ENCODE measurements at places on chromosomes 7 and 10. TPM values are rescaled to one million over a fixed set of nuclear protein-coding genes. Genes with fewer than 3 reads are reported as not detected.

The DDX21 gene
- 26.4 TPM for total RNA-seq

DNA sequence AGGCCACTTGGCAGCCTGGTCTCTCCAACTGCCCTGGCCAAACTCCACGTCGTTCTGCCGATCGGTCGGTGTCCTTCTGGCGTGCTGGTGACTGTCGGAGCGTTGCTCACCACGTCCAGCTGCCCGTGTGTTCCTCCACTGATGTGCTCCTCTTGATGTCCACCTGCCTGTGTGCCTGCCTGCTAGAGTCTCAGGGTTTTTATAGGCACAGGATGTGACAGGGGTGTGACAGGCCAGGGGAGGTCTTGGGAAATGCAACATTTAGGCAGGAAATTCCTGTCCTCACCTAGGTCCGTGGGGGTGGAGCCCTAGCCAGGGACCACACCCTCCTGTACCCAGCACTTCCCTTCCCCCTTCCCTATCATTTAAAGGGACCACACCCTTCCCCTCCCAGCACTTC, 25.2 kb upstream of the CFAP46 start:
- no peak for DNase-seq

GRCh38 chr7:2824678-2825461, 19.2 kb downstream of the GNA12 start:
- no peak for DNase-seq

GRCh38 chr7:1900847-1901246, 230.8 kb downstream of the ELFN1 start:
- DNase-seq = no peak

GRCh38 chr10:128870830-128871597, 596.0 kb upstream of the MGMT start:
- DNase-seq = no peak

GRCh38 chr7:149598721-149599308, 101.2 kb upstream of the ZNF746 start:
- no peak for DNase-seq

DNA sequence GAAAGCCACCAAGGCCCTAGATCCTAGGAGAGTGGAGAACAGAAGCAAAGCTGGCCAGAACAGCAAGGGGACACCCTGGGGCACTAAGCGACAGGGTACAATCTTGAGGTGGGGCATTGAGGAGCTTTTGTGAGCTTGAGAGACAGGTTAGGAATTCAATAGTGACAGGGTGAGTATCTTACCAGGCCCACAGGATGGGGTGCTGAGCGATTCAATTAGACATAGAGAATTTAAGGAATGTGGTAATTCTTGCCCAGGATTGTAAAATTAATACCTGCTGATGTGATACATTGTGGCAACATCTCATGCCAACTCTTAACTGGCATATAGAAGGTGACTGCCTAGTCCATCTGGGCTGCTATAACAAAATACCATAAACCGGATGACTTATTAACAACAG, 14.0 kb downstream of the RBP3 start:
- DNase-seq = no peak

DNA sequence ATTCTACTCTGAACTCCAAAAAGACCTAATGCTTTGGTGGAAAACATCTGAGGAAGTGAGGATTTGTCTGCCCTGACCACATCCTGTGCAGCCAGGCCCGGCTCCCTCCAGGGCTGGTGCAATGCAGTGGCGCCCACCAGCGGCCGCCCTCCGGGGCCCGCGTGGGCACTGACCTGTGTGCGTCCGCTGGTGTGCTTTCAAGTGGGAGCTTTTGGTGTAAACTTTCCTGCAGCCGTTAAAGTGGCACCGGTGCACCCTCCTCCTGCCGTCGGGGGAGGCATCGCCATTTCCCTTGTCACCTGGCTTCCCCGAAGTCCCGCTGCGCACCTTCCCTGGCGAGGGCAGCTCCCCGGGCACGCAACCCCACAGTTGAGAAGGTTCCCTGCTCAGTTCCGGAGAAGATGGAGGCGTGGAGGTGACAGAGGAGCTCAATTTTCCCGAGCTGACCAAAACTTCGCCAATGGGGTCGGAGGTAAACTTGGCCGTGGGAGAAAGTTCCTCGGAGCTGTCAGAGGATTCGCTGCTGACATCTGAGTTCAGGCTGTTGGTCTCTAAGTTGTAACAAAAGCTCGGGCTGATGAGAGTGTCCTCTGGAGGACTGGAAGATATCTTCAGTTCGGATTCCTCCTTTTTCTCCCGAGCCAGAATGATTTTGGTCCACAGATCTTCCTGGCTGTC, 3.4 kb downstream of the KLF6 start:
- DNase-seq = peak; percentile 62

The CALML5 gene
- not detected for total RNA-seq

The CDHR1 gene
- not detected for total RNA-seq

The PDCD11 gene
- total RNA-seq = 17.3 TPM

- no peak for DNase-seq
Measured at GRCh38 chr7:79475455-79475854, 22.0 kb upstream of the MAGI2 start.

DNA sequence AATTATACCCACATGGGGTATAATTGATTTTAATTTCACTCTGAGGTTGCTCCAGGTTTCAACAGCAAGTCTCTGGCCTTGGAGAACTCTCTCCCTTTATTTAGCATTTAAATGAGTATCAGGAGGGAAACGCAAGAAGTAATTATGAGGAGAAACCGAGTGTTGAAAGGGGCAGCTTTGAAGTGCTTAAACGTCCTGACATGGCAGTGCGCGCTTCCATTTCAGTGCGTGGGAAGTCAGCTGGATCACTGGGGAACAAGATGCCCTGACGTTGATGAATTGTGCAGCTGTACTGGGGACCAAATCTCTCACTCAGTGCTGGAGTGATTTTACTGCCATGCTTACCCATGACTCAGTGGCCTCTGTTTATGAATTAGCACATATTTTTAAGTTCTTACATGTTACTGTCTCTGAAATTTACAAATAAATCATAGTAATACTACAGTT, 106.0 kb upstream of the PRR15 start:
- DNase-seq = no peak

The TFEC gene
- not detected for total RNA-seq

- DNase-seq = no peak
Measured at GRCh38 chr10:129888784-129889616, 75.1 kb downstream of the EBF3 start.

GRCh38 chr7:135845415-135846075, 96.9 kb upstream of the FAM180A start:
- DNase-seq = no peak

- DNase-seq = no peak
Measured at GRCh38 chr10:109886037-109886780, 37.1 kb downstream of the XPNPEP1 start.

GRCh38 chr7:157656195-157656769, 319.5 kb downstream of the DNAJB6 start:
- DNase-seq = no peak

- DNase-seq = no peak
Measured at GRCh38 chr7:26180792-26181198, 19.8 kb downstream of the HNRNPA2B1 start.

The CLDN4 gene
- 414 TPM for total RNA-seq

The CALML3 gene
- not detected for total RNA-seq

DNA sequence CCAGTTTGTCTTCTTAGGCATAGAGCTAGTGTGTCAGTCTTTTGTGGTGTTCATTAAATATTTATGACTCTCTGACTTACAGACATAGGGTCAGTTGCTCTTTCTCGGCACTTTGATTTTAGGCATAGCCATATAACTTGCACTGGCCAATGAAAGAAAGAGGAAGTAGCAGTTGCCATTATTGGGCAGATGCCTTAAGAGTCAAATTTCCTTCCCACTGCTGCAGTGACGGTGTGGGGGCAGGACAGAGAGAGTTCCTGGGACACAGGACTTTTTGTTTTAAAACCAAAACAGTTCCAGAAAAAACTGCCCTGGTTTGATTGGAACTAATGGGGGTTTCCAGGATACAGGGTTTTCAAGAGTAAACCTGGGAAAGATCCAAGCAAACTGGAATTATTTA, 60.2 kb upstream of the PHF14 start:
- no peak for DNase-seq

The TUBB8 gene
- not detected for total RNA-seq

DNA sequence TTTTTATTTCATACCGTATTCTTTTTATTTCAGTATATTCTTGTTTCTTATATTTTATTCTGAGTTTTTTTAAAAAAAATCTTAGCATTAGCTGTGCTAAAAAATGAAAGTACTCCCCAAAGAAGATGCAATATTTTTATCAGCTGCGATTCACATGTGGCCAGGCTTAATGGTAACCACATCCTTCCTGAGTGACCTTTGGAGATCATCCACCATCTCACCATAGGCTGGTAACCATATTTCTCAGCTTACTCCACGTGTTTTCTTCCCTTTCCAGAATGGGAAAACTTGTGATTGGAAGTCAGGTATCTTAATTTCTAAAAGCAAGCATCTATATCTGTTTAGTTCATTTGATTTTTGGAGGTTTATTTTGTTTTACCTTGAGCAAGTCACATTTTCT, 18.8 kb upstream of the LIPM start:
- DNase-seq = no peak

- DNase-seq = no peak
Measured at GRCh38 chr7:156458011-156458410, 182.6 kb upstream of the RNF32 start.

DNA sequence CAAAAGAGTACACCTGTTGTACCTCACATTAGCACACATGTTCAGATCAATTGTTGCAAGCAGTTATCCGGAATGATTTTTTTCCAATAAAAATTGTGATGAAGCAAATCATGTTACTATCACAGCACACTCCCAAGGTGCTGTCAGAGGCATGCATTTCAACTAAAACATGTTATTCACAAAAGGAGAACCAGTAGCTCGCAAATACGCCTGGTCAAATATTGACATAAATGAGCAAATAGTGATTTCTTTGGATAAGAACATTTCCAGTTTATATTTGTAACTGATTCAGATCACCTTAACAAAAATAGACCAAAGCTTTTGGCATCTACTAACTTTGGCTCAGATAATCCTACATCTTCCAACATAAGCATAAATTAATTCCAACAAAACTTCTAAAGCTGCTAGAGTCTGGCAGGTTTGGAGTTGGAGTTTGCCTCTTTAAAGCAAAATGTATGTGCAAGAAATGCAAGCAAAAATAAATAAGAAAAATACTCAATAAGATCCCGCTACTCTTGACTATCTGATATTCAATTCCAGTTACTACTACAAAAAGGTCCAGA, 208.0 kb downstream of the SFMBT2 start:
- no peak for DNase-seq

GRCh38 chr7:20793248-20793647, 6.6 kb upstream of the SP8 start:
- DNase-seq = no peak

The FAM180A gene
- total RNA-seq = 0.84 TPM

The C10orf53 gene
- total RNA-seq = not detected

The GRID2IP gene
- total RNA-seq = not detected

- peak; percentile 71 for DNase-seq
Measured at GRCh38 chr10:95214793-95215192, 20.8 kb downstream of the ACSM6 start.

Data from Caki2 (cell line).